Colonic mucosa (tissue), 4 donors: ENCODE measurements at places on chromosomes 2 and 18. TPM values are rescaled to one million over a fixed set of nuclear protein-coding genes. Genes with fewer than 3 reads are reported as not detected.
A peak's percentile ranks its signal among the peaks of the same experiment; 100 is the strongest.

DNA sequence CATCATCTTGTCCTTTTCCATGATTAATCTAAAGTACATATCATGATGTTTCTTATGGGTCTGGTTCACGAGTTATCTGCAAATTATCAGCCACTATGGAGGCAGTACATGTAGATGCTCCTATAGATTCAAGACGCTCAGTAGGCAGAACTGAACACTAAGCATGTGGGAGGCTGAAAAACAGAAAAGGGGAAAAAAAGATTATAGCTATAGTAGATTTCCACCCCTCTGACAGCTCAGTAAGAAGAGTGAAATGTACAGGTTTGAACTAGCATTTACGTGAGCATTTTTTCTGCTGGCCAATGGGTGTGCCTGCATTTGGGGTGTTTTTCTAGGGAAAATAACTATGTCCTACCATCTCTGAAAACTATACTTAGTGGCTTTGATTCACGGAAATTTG lies 308.9 kb downstream of the ZEB2 start:
- DNase-seq = no peak

- DNase-seq = no peak
These were observed 5.0 kb upstream of the CRYGB start for GRCh38 chr2:208150956-208151355.

GRCh38 chr18:79755496-79756142 lies 42.1 kb upstream of the KCNG2 start:
- no peak for DNase-seq

DNA sequence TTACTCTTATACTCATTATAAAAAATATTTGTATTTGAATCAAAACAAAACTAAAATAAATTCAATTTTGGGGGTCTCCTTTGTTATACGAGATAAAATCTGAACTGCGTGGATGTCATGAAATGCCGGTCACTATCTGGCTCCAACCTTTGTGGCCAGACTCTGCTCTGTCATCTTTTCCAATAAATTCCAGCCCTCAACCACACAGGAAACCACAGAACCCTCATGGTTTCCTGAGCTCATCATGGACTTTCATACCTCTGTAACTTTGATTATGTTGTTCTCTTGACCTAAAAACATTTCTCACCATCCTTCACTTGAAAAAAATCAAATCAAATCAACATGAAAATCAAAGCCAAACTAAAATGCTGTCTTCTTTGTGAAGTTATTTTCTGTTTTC lies 724.7 kb downstream of the METTL4 start:
- no peak for DNase-seq

- DNase-seq = no peak
These were observed 3.7 kb downstream of the ADNP2 start for GRCh38 chr18:80112624-80113248.

GRCh38 chr2:52934323-52934898 lies 833.2 kb upstream of the CHAC2 start:
- DNase-seq = no peak

GRCh38 chr2:127216095-127216494 lies 4.0 kb downstream of the CYP27C1 start:
- DNase-seq = no peak

DNA sequence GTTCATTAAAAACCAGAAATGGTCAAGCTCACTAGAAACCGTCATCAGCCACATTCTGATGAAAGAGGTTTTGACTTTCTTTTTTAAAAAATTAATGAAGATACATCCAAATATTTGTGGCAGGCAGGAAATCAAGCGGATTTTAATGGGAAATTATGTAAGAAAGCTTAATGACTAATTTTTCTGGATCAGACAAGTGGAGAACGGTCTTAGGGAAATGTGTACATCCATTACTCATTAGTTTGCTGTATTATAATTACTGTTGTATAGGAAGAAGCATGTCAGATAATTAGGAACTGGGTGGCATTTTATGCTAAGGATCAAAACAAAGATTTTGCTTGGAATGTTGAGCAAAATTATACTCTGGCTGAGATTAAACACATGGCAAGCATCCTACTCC lies 39.4 kb downstream of the AGAP1 start:
- no peak for DNase-seq

- no peak for DNase-seq
These were observed 62.8 kb downstream of the ICA1L start for GRCh38 chr2:202808754-202809153.

- DNase-seq = peak; percentile 85
These were observed 28.2 kb downstream of the LPIN2 start for GRCh38 chr18:2984703-2985261.

- no peak for DNase-seq
These were observed 662.6 kb upstream of the FAM98A start for GRCh38 chr2:34261701-34262100.

- no peak for DNase-seq
These were observed 3.8 kb downstream of the EVX2 start for GRCh38 chr2:176079831-176080539.

DNA sequence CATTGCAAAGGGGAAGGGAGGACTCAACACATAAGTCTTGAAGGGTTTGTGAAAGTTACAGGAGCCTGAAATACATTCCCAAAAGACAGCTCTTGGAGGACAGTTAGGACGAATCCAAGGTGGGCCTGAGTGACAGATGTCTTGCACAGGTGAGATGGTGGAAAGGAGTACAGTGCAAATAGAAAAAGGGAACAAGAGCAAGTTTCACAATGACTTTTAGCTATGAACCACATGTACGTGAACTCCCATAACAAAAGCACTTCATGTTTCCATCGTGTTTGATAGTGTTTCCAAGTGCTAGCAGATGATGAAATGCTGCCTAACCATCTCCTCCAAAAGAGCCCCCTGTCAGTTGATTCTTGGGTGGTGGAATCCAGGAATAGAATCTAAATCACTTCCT lies 1.8 kb downstream of the IL18RAP start:
- no peak for DNase-seq

DNA sequence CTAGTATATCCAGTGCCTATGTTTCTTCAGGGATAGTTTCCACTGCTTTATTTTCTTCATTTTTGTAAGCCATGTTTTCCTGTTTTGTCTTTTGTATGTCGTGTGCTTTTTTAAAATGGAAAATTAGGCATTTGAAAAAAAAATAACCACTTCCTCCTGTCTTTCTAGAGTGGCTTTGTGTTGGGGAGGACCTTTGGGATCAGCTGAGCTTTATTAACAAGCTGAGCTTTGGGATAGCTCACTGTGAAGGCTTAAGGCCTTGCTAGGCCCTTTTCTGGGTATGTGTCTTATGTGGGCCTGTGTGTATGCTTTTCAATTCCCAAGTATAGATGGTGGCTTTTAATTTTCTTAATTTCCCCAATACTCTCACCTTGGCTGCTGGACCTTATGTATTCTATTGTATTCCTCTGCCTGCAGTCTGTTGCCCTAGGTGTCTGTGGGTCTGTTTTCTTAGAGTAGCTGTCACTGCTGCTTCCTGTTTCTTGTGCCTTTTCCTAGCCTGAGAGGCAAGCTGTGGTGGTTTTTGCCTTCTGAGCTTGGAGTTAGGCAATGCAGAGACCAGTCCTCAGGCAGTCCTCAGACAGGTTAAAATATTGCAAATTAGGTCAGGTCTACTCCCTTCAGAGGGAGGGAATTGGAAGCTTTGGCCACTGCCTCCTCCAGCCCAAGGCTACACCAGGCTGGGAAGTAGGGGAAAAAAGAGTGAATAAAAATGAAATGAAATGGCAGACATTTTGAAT lies 134.7 kb downstream of the LDLRAD4 start:
- DNase-seq = no peak

GRCh38 chr18:59778434-59778833 lies 81.2 kb upstream of the CCBE1 start:
- no peak for DNase-seq

The ZSWIM2 gene
- not detected for total RNA-seq

The SRD5A2 gene
- total RNA-seq = not detected

The RRM2 gene
- total RNA-seq = 54.3 TPM

The TEX44 gene
- total RNA-seq = not detected

The VWA3B gene
- 3.2 TPM for total RNA-seq

The TMEM200C gene
- total RNA-seq = 0.12 TPM

The SERPINB4 gene
- total RNA-seq = not detected

The DSC2 gene
- 184 TPM for total RNA-seq

The HAAO gene
- 17.8 TPM for total RNA-seq

The SERTAD2 gene
- total RNA-seq = 11.2 TPM

The PRKAG3 gene
- total RNA-seq = not detected

The C2orf66 gene
- total RNA-seq = not detected
